ENCODE measurements at places on chromosomes 5 and 9.

- DNase-seq: no peak
Measured at GRCh38 chr9:22005702-22006606, 3.2 kb downstream of the CDKN2B start.

- DNase-seq: no peak
Measured at GRCh38 chr5:57366744-57367143, 115.9 kb downstream of the ACTBL2 start.

GRCh38 chr5:131371835-131372234 is 108.0 kb downstream of the CDC42SE2 start:
- DNase-seq: no peak

DNA sequence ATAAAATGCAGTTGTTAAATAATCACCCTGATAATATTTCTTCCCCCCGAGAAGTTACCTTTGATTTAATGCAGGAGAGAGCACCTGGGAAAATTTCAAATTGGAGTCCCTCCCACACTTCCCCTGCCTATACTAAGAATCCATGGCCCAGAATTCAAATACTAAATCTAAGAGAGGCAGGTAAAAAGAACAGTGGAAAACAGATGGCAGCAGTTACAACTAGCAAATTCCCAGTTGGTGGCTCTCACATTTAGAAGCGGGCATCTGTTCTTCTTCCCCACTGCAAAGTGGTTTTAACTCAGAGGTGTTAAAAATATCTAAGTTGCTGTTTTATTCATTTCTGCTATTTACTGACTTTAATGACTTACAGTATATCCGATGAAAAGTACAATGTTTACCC is 210.4 kb upstream of the ELAVL2 start:
- no peak for DNase-seq

- DNase-seq: no peak
Measured at GRCh38 chr9:87696641-87697040, 29.3 kb upstream of the CTSL start.

GRCh38 chr9:106576232-106576760 is 286.7 kb upstream of the ZNF462 start:
- no peak for DNase-seq

DNA sequence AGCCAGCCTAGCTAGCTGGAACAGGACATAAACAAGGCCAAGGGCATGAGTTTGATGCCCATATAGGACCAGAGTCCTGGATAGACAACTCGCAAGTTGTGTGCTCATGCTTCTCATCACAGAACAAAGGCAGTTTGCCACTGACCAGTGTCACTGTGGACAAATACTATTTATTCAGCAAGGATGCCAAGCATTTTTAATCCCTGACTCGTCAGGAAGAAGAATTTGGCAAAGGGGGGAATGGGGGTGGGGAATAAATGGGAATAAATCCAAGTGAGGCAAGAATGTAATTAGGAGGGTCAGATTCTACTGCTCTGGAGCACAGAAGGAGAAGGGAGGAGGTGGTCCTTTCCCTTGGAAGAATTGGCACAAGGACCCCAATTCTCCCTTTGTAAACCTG is 46.8 kb upstream of the ANKRD55 start:
- DNase-seq: no peak

DNA sequence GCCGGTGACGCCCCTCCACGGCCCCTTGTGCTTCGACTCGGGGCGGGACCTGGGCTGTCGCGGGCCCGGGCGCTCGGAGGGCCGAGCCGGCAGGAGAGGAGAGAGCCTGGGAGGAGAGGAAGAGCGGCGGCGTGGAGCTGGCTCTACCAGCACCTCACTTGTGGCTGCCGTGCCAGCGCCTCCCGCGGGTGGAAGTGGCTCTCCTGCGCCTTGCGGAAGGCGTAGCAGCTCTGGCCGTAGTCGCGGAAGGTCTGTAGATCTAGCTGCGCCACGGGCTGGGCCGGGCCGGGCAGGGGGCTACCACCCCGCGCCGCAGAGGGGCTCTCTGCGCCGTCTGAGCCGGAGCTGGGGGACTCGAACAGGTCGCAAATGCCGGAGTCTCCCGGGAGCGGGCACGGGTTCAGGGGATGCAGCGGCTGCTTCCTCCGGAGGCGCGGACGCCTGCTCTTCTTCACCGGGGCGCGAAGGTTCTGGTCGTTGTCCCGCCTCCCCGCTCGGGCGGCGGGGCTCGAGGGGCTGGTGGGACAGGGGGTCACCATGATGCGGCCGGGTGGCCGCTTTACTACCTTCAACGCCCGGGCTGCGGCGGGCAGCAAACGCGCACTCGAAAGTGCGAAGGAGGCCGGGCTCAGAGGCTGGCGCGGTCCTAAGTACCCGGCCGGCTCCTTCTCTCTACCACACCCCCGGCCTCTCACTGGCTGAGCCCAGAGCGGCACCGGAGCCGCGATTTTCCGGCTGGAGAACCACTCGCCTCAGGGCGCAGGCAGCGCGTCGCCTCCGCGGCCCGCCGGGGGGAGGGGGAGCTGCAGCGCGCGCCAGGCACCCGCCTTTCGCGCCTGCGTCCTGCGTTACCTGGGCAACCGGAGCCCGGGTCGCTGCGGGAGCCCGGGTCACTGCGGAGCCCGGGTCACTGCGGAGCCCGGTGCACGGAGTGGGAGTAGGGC is at the start of gene CCNO:
Gene CCNO (minus strand): TSS at position 624 of the 944 bp plus-strand sequence. CDS start 85 bp downstream, at position 539.
- peak; percentile 64 for DNase-seq

GRCh38 chr5:172715931-172716682 is 54.9 kb downstream of the DUSP1 start:
- DNase-seq: no peak

DNA sequence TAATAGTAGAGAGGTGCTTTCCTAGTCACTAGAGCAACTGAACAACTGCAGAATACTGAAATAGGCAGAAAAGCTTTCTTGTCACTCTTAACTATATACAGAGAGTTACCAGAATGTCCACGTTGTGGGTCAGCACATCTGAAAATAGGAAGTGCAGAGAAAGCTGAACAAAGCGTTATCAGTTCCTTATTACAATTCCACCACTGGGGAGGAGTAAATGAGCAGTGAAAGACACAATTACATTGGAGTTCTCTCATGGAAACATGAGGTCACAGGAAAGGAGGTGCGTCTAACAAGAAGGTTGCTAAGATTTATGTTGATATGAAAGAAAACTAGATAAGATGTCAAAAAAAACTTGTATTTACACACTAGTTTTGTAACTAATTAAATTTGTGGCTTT is 461.9 kb upstream of the COX7C start:
- DNase-seq: no peak

GRCh38 chr5:45521067-45521466 is 175.1 kb downstream of the HCN1 start:
- DNase-seq: no peak

GRCh38 chr5:67149951-67150523 is 46.6 kb downstream of the CD180 start:
- DNase-seq: no peak

DNA sequence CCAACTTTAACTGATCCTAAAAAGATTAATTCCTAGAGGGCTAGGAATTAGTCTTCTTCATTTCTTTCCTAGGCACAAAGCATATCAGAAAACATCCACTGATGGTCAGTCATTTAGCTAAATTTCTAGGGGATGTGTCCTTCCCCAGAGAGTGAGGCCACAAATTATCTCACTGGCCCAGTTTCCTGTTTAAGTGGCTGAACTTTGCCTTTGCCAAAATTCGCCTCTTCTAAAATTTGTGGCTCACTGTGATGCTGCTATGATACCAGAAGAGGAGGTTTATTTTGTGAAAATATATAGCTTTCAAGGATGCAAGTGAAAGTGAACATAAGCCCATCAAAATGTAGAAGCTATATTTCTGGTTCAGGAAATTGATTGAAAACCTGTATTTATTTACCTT is 98.1 kb upstream of the FER start:
- no peak for DNase-seq

- no peak for DNase-seq
Measured at GRCh38 chr9:4269872-4270271, 30.0 kb downstream of the GLIS3 start.

- no peak for DNase-seq
Measured at GRCh38 chr5:151628112-151628823, 37.1 kb upstream of the FAT2 start.

DNA sequence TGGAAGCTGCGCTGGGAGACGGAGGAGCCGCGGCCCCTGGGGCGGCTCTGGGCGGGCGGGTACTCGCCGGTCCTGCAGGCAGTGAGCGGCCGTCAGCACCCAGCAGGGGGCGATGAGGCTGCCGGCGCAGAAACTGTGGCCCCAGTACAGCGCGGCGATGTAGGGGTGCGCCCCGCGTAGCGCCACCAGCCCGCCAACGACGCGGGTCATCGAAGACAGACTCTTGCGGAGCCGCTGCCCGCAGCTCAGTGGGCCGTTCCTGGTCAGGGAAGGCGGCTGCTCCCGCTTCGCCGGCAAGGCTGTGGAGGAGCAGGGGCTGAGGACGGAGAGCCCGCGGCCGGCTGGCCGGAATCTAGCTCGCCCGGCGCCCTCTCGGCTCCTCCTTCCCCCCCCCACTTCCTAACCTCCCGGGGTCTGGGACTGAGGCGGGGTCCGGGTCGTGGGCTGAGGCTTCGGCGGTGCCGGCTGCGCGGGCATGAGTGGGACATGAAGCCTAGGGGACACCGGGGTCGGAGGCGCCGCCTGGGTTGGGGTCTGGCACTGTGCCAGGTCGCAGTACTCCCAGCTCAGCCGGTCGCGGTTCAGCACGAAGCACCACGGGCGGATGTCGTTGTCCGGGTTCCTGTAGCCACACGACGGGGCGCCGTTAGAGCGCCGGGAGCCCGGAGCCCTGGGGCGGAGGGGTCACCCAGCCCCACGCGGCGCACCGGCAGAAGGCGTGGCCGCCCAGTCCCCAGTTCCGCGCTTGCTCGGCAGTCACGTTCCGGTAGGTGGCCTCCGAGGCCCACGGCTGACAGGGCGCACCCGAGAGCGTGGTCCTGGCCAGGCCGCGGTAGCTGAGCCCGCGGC is 3.6 kb upstream of the PFN3 start:
- peak; percentile 87 for DNase-seq

DNA sequence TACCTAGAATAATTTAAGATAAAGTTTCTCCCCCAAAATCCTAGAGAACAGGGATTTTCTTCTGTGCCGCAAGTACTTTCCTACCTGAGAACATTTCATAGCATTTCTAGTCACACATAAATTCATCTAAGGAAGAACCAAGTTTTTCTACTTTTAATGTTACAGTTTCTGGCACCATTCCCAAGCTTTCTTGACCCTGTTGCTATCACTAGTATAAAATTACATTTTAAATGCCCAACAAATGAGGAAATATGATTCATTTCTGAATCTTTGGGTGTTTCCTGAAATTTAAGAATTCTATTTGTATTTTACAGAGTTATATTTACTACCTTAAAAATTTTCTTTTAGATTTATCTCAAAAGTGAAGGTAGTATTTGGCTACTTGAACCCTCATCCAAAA is 137.8 kb downstream of the LPAR1 start:
- no peak for DNase-seq

- no peak for DNase-seq
Measured at GRCh38 chr9:124673063-124673462, 98.0 kb downstream of the NR6A1 start.

DNA sequence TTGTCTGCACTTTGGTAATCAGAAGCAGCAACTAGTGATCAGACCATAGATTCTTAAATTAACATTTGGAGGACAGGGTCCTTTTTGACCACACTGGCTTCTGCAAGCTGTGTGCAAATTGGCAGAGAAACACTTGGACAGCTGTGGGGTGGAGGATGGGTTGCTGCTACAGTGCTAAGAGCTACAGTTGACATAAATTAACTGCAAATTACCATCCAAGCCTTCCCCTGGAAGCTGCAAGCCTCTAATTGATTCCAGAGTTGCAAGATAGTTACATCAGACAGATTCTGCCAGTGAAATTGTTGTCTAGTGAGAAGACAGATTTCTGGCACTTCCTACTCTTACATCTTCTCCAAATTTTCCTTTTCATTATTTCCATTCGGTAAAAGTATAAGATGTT is 517.7 kb downstream of the DIRAS2 start:
- no peak for DNase-seq

- DNase-seq: no peak
Measured at GRCh38 chr9:128384801-128385495, 13.8 kb downstream of the URM1 start.

- DNase-seq: no peak
Measured at GRCh38 chr9:74449060-74449459, 48.1 kb upstream of the RORB start.

- DNase-seq: no peak
Measured at GRCh38 chr9:124859803-124860581, 1.8 kb downstream of the RPL35 start.

DNA sequence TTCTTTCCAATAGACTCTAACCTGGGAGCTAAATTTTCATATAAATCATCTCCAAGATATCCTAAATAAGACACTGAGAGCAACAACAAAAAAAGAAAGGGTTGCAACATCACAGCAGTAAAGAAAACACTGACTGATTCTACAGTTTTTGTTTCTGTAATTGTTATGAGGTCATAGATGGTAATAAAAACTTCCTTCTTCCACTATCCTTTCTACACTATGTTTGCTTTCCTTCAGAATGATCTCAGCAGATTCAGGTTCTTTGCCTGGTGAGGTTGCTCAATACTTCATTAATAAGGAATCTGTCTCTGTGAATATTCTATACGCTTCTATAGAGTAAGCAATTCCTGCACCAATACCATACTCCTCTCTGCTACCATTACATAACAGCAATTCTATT is 835.6 kb upstream of the GRAMD2B start:
- DNase-seq: no peak

DNA sequence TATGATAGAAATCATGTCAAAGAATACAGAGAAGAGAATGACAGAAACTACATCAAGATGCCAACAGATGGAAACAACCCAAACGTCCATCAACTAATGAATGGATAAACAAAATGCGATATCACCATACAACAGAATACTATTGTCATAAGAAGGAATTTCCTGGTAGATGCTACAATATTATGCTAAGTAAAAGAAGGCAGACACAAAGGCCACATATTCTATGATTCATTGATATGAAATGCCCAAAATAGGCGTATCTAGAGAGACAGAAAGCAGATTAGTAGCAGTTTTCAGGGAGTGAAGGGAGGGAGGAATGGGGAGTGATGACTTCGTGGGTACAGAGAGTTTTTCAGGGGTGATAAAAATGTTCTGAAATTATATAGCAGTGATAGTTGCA is 58.3 kb upstream of the AKNA start:
- no peak for DNase-seq

DNA sequence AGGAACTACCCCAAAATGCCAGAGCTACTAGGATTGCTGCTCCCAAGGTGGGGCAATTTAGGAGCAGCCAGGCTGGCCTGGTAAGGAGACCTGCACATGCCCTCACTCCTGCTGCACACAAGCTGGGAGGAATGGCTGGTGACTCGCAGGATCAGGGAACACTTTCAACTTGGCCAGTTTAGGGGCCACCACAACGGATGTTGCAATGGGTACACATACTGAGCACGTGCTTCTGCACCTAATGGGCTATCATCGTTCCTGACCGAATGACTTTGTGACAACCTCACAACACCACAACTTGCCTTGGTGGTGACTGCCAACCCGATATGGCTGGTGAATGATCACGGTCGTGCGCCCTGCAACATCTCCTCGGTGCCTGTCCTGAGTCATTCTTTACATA is 172.0 kb downstream of the ROR2 start:
- no peak for DNase-seq

- no peak for DNase-seq
Measured at GRCh38 chr5:123119334-123119986, 30.4 kb downstream of the PRDM6 start.

Data from activated T-cell treated with anti-CD3 and anti-CD28 coated beads, Interleukin-2, amount 50 U/mL, for 1 hour (primary cell).